ENCODE measurements at places on chromosomes 16 and 17. TPM values are rescaled to one million over a fixed set of nuclear protein-coding genes. Genes with fewer than 3 reads are reported as not detected.

GRCh38 chr16:1548233-1548632 lies 14.8 kb downstream of the TMEM204 start:
- peak overlapping the region; percentile 32 for H3K4me3 ChIP-seq
- peaks cover 11% of the 10 kb centered on the region for H3K36me3 ChIP-seq
- no peak for DNase-seq
- H3K27ac ChIP-seq: peak overlapping the region; percentile 95
- H3K4me1 ChIP-seq: peaks cover 70% of the 10 kb centered on the region

GRCh38 chr16:49757559-49758069 lies 98.3 kb downstream of the ZNF423 start:
- H3K4me3 ChIP-seq: no peak overlapping the region
- no peak overlapping the region for H3K27ac ChIP-seq
- H3K27me3 ChIP-seq: no peaks in the 10 kb centered on the region
- no peak for DNase-seq
- no peaks in the 10 kb centered on the region for H3K36me3 ChIP-seq

- DNase-seq: no peak
- no peak overlapping the region for H3K4me3 ChIP-seq
- no peaks in the 10 kb centered on the region for H3K27me3 ChIP-seq
- H3K4me1 ChIP-seq: no peaks in the 10 kb centered on the region
- H3K36me3 ChIP-seq: no peaks in the 10 kb centered on the region
Measured at GRCh38 chr16:7400117-7400890, 67.7 kb downstream of the RBFOX1 start.

The ANKRD40CL gene
- not detected for total RNA-seq

DNA sequence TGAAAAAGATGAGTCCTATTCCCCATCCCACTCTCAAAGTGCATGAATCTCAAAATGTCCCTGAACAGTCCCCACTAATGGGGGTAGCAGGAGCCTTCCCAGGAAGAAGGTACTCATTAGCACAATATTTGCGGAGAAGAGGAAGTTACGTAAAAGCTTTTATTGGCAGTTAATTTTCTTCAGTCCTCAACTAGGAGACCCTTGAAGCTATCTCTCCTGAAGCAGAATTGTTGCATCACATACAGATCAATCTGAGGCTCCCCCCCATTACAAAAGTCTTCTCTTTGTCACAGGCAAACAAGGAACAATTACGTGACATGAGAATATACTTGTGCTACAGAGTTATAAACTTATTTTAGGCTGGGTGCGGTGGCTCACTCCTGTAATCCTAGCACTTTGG lies 14.2 kb downstream of the SLFN12L start:
- H3K4me3 ChIP-seq: no peak overlapping the region
- H3K27me3 ChIP-seq: no peaks in the 10 kb centered on the region
- H3K27ac ChIP-seq: no peak overlapping the region
- no peak for DNase-seq
- H3K36me3 ChIP-seq: no peaks in the 10 kb centered on the region
